Activated CD4-positive, alpha-beta T cell treated with anti-CD3 and anti-CD28 coated beads, Interleukin-2, amount 50 U/mL, for 48 hours (primary cell): ENCODE measurements at places on chromosomes 16 and 17.

- peak; percentile 72 for DNase-seq
These were observed 3.9 kb upstream of the CCDC57 start for GRCh38 chr17:82216301-82217119.

GRCh38 chr16:4733747-4734062 is 366 bp downstream of the ANKS3 start:
- peak; percentile 34 for DNase-seq

- DNase-seq = no peak
These were observed 414 bp downstream of the NARF start for GRCh38 chr17:82458885-82459424.

DNA sequence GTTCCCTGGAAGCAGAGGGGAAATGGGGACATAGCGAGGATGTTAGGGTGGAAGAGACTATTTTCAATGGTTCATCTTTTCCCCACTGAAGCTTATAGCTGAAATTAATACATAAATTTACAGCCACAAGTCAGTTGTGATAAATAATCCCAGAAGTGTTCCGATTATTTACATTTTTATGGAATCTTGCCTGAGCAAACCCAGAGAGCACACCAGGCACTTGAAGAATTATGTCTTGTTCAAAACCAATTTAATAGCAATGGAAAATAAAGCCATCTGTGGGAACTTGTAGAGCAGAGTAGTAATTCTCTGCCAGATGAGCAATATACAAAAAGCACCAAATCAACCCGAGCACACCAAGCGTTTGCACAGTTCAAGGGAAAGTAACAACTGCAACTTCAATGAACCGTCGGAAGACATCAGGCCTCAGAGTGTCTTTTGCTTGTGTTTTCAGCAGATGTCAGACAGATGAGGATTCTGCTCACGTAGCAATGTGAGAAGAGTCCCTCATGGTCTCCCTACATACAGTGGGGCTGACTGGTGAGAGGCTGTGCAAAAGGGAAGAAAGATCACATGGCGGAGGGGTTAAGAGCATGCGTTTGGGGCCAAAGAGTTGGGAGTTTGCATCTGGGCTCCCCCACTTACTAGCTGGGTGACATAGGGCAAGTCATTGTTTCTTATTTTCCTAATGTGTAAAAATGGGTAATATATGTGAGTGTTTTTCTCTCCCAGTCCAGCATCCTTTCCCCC is 148.7 kb upstream of the HS3ST2 start:
- no peak for DNase-seq

DNA sequence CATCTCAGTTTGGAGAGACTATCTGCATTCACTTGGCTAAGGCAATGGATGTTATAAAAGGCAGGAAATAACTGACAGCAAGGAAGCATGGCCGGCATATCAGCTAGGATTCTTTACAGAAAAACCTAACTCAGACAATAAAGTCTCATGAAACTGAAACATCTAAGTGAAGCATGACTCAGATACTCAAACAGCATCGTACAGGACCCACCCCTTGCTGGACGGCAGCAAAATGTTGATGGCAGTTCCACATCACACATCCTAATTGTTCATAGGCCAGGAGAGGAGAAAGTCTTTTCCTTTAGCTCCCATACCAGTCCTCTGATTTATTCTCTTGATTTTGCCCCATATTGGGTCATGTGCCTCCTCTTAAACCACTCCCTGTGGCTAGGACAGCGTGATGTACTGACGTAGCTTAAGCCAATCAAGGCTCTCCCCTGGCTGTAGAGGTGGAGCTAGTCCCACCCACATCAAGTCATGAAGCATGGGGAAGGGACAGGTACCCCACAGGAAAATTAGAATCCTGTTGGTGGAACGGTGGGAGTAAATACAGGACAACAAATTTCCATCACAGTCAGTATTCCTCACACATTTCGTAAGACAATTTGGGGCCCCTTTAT is 178.9 kb downstream of the IRX3 start:
- no peak for DNase-seq

GRCh38 chr17:72822358-72823023 is 270.0 kb downstream of the SLC39A11 start:
- DNase-seq = no peak

DNA sequence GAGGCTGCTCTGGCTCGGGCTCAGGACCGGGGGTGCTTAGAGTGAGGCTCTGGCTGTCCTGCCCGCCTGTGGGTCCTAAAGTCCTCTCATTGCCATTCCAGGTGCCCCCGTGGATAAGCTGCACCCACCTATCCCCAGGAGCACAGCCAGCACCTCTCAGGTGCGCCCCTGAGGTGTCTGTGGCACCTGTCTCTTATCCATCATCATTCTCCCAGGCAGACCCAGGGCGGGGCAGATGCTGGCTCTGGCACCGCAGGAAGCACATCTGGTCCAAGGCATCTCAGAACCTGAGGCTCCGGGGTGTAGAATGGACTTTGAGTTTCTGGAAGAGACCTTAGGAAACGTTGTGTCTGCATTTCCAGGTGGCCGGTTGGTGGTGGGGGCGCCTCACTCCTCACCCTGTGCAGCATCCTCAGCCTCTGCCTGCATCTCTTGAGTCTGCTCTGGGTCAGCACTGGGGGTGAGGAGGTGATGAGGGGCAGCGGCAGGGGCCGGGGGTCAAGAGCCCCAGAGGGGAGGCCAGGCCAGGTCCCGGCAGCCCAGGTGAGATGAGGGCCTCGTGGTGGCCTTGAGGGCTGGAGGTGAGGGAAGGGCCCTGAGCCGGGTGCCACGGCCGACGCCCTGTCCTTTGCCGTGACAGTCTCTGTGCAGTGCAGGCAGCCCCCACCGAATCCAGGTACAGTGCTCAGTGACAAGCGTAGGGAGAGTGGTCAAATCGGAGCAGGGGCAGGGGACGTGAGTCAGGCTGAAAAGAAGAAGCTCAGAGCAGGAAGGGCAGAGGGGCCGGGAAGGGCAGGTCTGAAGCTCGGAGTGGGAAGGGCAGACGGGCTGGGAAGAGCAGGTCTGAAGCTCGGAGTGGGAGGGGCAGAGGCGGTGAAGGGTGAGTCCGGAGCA is 173.5 kb downstream of the NPIPB11 start:
- no peak for DNase-seq

DNA sequence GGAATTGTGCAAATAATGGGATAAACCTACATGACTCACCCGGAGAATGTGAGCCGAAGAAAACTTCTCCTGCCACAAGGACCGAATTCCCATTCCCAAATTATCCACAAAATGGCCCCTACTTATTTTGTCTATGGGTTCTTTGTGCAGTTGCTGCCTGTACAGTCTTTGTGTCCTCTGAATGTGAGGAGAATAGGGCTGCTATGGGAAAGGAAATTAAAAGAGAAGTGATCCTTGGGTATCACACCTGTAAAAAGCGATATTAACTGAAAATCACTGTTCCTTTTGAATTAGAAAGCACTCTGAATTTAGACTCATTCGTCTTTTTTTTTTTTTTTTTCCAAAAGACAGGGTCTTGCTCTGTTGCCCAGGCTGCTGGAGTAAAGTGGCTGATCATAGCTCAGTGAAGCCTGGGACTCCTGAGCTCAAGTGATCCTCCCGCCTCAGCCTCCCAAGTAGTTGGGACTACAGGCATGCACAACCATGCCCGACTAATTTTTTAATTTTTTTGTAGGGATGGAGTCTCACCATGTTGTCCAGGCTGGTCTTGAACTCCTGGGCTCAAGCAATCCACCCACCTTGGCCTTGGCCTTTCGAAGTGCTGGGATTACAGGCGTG is 45.4 kb downstream of the CHD9 start:
- DNase-seq = no peak

DNA sequence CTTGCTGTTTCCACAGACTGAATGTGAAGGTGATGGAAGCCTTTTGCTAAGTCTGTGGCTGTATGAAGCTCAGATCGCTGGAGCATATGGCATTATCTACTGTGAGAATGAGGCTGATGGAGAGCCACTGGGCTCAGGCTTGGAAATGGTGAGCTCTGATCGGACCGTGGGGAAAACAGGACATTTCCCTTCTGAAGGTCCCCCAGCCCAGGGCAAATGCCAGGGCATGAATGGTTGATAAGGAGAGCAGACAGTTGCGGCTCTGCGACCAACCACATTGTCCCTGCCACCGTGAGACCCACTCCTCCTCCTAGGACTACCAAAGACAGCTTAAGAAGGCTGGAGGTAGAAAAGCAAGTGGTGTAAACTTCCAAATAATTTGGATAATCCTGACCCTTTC is 4.7 kb upstream of the CUEDC1 start:
- no peak for DNase-seq

DNA sequence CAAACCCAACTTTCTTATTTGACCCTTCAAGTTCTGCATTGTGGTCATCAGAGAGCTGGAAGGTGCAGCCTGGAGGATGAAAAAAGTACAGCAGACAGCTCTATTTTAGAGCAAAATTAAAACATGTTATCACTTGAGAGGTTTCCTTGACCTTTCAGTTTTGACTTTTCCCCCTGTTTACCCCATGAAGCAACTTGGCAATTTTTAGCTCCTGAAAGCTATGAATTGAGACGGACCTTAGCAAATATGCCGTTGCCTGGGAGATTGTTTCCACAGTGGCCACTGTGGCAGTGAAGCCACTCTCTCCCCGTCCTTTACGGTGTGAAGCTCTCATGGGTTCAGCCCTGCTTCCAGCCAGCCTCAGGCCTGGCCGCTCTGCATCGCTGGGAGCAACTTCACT is 398.6 kb downstream of the CPPED1 start:
- no peak for DNase-seq

- DNase-seq = no peak
These were observed 17.8 kb downstream of the SERPINF1 start for GRCh38 chr17:1779571-1780131.

- DNase-seq = no peak
These were observed 17.0 kb upstream of the RPL38 start for GRCh38 chr17:74186498-74186897.

- DNase-seq = no peak
These were observed 61.3 kb upstream of the ADORA2B start for GRCh38 chr17:15883617-15884111.

DNA sequence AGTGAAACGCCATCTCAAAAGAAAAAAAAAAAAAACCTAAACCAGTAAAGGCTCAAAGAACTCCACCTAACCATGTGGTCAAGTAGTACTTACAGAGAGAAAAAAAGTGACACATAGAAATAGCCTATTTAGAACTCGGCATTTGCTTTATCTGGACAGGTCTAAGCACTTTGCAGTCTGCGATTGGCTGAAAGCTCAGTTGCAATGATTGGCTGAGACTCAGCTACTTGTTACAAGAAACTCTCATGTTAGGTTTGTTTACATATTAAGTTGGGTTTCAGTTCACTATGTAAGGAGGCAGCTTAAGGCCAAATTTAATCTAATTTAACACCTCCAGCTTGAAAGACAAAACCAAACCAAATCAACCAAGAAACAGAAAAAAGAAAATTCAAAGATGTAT is 19.1 kb downstream of the ABCC3 start:
- DNase-seq = no peak

- DNase-seq = no peak
These were observed 135.8 kb downstream of the CDH8 start for GRCh38 chr16:61900482-61900881.

GRCh38 chr17:59846394-59847165 is 46.2 kb downstream of the TUBD1 start:
- DNase-seq = no peak

DNA sequence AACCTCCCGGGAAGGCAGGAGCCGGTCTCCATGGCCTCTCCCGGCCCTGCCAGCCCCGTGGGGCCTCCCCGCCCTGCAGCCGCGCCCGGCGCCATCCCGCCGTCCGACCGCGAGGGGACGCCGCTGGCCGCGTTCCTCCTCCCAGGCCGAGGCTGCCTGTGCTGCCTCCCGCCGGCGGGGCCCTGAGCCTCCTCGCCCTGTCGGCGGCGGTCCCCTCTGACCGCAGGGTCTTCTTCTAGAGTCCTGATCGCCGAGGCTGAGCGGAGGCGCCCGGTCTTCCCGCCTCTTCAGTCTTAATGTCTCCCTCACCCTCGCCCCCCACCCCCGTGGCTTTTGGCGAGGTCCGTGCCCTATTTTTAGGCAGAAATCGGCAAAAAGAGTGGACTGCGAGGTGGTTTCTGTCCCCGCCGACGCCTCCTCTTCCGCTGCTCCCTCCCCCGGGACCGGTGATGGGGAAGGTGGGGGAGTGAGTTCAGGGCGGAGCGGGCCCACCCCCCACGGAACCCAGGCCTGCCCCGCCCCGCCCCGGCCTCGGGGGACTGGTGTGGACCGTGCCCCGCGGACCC is 794 bp upstream of the CPNE7 start:
- DNase-seq = peak; percentile 68

GRCh38 chr16:23145608-23146007 is 3.6 kb downstream of the USP31 start:
- no peak for DNase-seq

DNA sequence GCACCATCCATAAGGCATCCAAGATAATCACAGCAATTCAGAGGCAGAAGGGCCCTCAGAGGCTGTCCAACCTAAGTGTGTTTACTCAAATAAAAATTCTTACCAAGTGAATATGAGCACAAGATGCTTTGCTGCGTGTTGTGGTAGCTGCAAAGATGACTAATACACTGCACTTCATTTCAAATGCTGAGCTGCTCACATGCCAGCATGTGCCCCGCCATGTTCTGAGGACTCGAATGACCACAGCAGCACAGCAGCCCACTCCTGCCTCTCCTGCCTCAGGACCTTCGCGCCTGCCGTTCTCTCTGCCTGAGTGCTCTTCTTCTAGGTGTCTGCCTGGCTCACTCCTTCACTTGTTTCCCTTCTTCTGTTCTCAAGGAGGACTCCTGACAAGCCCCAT is 19.0 kb downstream of the PIK3R5 start:
- DNase-seq = no peak

- no peak for DNase-seq
These were observed 182.8 kb upstream of the ELAC2 start for GRCh38 chr17:13200671-13201070.

DNA sequence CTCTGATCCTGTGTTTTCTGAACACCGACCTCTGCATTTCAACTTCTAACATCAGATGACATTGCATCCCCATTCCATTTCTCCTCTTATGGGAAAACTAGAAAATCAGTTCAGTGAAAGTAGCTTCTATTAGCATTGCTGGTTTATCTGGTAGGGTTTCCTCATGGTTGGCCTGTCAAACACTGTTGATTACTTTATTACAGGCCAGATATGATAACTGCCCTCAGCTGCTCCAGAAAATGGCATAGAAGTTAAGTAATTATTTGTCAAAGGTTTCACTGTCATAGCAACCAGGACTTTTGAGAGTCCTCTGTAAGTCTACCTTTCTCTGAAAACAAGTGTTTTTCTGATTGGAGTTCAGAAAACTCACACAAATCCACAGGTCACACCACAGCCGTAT is 3.0 kb downstream of the GFOD2 start:
- DNase-seq = no peak

DNA sequence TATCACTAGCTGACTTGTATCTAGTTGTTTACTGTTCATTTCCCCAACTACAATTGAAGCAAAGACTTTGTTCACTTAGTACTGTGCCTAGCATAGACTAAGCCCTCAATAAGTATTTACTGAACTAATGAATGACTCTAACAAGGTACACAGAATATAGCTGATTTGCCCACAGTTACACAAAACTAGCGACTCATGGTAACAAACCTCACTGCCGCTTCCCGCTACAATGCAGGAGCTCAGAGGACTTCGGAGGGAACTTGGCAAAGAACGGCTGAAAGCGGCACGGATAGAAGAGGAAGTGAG is 524 bp downstream of the EFTUD2 start:
- DNase-seq = no peak
